ENCODE measurements at places on chromosomes 4 and X.

- DNase-seq: no peak
Observed at GRCh38 chrX:2572740-2573139, 72.0 kb upstream of the DHRSX start.

- peak; percentile 25 for DNase-seq
Observed at GRCh38 chrX:103063191-103063845, 653 bp downstream of the BEX1 start.

GRCh38 chr4:47816748-47817147 is 21.1 kb downstream of the CORIN start:
- no peak for DNase-seq

DNA sequence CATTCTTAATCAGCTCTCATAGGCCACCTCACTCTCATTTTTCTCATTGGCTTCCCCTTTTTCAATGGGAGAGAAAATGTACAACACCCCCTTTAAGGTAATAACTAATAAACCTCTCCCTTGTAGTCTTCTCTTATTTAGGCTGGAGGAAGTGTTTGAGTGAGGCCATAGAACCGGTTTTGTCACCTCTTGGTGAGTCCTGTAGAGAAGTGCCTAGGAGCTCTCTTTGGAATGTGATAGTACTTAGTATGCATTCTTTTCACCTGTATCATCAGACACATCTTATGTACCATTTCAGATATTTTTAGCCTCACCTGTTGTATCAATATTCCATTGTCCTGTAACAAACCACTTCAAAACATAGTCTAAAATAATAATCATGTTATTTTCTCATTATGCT is 3.5 kb upstream of the TAB3 start:
- no peak for DNase-seq

DNA sequence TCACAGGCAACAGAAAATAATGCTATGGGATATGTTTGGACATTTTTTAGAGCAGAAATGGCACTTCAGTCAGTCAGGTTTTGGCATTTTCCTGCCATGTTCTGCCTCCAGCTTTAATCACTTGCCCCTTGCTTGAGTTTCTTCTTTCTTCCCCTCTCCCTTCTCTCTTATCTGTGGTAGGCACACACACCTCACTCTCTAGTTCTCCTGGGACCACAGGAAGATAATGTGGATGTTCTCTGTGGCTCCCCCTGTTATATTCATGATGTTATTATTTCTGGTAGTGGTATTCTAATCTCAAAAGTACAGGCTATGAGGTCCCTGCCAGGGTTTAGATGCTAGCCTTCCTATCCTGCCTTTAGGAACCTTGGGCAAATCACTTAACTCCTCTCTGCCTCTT is 5.2 kb downstream of the HADH start:
- no peak for DNase-seq

DNA sequence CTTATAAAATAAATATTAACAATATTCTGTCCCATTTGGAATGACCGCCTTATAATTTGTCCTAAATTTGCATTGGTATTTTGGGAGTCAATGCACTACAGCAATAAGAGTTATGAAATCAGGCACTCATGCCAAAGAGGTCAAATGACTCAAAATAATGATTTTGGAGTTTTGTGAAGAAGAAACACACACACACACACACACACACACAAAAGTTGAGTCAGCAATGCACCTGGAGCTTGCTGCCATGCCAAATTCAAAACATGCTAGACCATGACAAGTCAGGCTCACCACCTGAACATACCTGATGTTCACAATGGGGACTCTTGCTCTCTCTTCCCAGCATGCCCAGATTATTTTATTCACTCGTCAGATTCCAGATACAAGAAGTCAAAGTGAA is 56.7 kb downstream of the PROM1 start:
- DNase-seq: no peak

DNA sequence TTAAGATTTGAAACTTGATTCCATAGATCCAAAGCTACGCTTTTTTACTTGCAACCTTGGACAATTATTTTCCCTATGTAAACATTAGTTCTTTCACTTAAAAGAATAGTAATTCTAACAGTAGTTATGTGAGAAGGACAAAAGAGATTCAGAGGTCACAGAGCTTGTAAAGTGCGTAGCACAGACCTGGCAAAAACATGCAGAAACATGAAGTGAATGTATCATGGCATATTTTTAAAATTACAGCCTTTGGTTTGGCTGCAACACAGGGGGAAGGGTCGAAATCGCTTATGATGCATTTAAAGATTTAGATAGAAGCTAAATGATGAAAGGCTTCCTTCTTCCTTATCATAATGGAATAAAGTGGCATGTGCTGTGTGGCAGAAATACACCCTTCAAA is 1068.8 kb downstream of the ARAP2 start:
- DNase-seq: no peak

- DNase-seq: no peak
Observed at GRCh38 chr4:1983053-1983845, 25.5 kb downstream of the NELFA start.

DNA sequence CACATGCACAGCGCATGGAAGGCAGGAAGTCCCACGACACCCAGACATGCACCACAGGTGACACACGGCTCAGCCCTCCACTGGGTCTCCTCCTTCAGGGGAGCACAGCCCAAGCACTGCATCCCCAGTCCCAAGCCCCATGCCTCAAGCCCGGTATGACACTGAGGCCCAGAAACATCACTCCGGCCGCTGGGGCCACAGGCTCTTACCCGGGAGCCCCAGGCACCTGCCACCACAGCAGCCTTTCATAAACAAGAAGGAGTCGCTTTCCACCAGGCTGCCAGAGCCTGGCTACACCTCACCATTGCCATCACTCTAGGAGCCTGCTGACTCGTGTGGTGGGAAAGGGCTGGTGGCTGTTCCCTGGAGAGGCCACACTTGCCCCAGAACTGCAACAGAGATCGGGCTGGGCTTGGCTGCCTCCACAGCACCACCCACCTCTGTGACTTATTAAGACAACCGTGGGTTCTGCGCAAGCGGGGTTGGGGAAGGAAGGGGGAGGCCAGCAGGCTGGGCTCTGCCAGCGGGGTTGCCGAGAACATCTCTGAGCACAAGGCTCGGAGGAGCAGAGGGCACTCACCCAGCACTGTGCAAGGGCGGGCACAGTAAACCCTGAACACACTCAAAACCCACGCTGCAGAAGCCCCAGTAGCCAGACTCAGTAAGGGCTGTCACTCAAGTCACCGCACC is 4.5 kb downstream of the HAUS7 start:
- DNase-seq: no peak

GRCh38 chr4:8575457-8575856 is 4.7 kb upstream of the GPR78 start:
- DNase-seq: no peak

Measured in progenitor cell of endocrine pancreas (in vitro differentiated cells).